ENCODE measurements at places on chromosomes 3 and 15.

DNA sequence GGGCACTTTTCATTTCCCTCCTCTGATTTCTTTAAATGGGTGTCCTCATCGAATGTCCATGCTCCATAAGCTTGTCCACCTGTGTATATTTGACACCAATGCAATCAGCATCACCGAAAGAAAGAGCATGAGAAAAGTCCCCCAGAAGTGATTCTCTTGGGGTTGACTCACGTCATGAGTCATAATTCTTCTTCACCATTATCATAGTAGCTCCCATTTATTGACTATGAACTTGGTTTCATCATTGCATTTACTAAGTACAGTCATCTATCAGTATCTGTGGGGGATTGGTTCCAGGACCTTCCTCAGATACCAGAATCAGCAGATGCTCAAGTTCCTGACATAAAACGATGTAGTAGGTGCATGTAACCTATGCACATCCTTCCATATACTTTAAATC is 372.5 kb upstream of the CFAP20DC start:
- peak; percentile 60 for DNase-seq

GRCh38 chr3:151687076-151687475 is 46.7 kb upstream of the AADACL2 start:
- no peak for DNase-seq

DNA sequence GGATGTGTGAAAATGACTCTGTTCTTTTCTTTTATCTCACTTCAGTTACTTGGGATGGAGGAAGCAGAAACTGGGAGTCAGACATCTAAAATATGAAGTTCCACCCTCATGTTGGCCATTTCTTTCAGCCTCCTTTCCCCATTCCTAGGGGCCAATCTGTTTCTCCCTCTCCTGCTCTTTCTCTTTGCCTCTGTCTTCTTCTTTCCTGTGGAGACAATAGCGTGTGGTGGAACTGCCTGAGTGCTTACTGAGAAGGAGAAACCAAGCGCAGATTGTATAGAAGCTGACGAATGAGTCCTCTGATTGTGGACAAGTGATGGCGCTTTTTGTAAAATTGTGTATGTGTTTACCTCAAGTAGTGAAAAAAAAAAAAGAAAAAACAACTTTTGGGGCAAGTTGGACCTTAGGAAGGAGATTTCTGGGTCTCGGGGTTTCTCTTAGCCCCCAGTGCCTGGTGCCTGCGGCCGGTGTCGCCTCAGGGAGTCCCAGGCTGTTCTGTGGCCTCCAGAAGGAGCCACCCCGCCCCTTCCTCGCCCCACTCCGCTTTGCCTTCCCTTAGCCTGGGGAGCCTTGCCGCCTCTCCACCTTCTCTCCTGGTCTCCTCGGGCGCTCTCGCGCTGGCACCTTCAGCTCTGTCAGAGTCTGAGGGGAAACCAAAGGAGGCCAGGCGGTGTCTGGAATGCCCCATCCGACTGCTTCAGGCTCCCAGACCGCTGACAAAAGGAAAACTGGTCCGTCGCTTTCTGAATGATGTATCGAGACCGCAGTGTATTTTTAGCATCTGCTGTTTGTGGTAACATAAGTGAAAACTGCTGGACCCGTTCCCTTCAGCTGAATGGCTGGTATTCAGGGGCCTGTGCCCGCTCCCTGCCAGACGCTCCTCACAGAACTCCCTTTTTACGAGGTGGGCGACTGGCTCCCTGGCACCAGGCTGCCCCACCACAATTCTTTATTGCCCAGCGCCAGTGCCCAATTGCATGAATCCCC is 30.1 kb downstream of the SCG5 start:
- DNase-seq = no peak

GRCh38 chr3:156070028-156070427 is 50.4 kb upstream of the KCNAB1 start:
- no peak for DNase-seq

DNA sequence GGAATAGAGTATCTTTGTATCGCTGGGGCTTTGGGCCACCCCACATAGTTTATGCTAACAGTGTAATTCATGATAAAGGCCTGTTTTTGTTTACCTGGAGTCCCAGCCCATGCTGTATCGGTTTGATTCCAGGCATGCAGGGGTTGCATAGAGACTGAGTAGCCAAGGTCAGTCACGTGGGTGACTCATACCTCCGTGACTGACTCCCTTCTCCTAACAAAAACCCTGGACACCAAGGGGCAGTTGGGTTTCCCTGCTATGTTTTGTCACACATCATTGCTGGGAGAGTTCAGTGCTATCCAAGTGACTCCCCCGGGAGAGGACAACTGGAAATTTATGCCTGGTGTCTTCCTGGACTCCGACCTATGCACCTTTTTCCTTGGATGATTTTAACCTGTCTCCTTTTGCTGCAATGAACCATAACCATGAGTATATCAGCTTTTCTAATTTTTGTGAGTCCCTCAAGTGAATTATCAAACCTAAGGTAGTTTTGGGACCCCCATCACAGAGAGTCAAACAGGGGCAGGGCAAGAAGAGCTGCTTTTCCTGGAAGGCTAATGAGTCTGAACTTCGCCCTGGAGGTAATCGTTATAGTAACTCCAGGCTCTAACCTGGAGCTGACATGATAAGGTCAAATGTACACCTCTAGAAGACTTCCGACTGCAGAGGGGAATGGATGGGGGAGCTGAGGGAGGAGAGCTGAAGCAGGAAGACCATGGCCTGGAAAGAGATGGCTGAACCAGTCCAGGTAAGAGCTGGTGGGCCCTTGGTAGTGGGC is 57.0 kb downstream of the SRGAP3 start:
- DNase-seq = no peak

DNA sequence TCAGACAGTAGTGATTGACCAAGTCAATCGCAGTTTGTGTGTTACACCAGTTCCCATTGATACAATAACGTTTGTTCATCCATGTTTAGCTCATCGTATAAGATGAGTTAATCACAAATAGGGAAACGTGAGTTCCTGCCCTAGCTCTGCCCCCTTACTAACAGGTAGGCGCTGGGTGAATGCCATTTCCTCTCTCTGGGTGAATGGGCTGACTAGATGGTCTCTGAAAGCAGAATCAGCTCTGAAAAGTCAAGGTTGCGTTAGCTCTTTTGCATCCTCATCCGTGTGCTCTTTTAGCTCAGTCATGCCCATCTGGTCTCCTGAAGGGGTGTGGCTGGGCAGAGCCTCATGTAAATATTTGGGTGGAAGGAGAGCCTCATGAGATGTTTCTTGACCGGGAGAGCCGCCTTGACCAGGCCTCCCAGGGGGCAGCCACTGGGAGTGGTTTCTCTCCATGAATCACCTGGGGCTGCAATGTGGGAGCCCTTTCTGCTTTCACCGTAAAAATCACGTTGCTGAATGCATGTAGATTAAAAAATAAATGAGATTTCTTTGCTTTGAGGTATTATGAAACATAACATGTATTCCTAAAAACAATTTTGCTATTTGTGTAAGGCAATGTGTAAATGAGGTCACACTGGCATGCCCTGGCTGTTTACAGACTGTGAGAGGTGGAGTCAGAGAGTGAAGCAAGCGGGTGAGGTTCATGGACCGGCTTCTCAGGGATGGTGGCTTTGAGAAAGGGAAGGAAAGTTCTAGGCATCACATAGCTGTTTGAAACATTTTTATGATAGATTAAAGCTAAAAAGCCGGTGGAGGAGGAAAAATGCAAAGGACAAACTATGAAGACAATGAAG is 108.4 kb upstream of the RASGRP1 start:
- no peak for DNase-seq

DNA sequence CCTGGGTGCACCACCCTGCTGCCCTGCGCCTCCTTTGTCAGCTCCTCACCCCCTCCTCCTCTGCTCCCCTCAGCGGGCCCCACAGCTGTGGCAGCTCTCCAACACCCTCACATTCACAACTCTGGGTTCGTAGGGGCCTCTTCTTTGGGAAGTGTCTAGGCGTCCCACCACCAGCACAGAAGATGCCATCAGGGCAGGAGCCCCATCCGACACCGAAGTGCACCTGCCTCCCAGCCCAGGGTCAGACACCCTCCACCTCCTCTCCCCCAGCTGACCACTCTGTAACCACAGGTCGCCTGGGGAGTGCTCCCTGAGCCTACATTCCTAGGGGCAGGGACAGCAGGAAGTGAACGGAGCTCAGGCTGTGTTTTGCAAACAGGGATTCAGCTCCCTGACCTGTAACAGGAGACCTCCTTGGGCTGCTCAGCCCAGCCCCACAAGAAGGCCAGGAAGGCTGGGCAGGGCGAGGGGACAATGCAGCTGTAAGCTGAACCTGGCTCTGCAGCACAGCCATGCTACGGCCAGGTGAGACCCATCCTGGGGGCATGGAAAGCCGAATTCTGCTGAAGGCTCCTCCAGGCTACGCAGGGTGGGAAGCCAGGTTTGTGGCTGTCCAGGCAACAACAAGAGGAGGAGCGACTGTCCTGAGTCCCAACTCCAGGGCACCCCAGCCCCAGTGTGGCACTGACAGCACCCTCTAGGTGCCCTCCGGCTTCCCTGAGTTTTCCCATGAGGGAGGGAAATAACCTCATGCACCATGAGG is 269.0 kb downstream of the GOLGA6L6 start:
- no peak for DNase-seq

DNA sequence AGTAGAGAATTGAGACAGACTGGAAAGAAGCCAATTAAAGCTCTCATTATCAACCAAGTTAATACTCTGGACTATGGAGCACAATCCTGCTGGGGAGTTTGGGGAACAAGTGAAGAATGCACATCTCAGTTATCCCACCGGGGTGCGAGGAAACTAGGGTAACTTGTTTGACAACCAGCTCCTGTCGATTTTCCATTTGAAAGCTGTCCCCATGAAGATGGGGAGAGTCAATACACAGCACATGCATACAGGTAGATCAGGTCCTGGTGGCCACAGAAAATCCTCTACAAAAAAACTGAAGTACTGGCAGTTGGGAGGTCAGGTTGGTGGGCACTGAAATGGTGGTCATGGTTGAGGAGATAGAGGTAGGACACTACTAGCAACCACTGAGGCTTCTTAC is 25.7 kb upstream of the GRAMD1C start:
- no peak for DNase-seq

Data from mesenchymal stem cell (in vitro differentiated cells and primary cell).